HS-27A (cell line): ENCODE measurements at places on chromosomes 12 and 14.

GRCh38 chr12:3624273-3624672, 128.6 kb downstream of the CRACR2A start:
- DNase-seq = no peak

DNA sequence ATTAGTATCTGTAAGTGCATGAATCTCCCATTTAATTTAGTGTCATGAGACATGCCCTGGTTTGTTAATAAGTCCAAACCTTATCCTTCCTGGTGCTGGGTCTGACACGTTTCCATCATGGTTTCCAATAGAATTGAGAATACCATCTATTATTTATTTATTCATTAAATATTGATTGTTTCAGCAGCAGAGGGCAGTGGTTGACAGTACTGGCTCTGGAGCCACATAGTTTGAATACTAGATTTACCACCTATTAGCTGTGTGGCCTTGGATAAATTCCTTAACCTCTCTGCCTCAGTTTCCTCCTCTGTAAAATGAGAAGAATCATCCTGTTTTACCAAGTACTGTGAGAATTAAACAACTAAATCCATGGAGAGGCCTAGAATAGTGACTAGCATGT, 941 bp upstream of the STAB2 start:
- DNase-seq = no peak

GRCh38 chr14:90045616-90046015, 16.2 kb upstream of the KCNK13 start:
- no peak for DNase-seq

DNA sequence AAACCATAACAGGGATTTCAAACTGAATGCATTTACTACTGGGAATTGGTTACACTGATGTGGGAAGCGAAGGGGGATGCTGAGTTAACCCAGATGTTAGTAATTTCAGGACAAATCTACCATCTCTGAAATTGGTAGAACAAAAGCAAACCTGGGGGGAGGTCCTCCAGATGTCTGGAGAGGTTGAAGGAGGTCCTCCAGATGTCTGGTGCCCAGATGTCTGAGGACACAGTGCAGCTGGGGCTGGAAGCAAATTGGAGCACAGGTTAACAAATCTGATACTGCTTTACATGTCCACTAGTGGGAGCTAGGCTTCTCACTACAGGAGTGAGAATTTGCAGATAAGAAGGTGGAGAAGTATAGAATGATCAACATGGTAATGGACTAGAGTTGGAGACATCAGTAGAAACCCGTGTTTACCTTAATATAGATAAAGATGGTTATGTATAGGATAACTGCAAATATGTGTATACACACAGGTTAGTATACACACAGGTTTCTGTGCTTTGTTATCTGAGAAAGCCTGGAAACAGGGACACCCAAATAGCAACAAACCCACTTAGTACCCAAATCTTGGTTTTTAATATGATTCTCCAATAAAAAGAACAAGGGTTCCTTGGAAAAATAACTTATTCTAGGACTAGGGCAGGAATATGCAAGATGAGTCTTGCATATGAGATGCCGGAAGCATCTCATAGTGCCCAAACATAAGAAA, 162.5 kb downstream of the C12orf50 start:
- DNase-seq = no peak

DNA sequence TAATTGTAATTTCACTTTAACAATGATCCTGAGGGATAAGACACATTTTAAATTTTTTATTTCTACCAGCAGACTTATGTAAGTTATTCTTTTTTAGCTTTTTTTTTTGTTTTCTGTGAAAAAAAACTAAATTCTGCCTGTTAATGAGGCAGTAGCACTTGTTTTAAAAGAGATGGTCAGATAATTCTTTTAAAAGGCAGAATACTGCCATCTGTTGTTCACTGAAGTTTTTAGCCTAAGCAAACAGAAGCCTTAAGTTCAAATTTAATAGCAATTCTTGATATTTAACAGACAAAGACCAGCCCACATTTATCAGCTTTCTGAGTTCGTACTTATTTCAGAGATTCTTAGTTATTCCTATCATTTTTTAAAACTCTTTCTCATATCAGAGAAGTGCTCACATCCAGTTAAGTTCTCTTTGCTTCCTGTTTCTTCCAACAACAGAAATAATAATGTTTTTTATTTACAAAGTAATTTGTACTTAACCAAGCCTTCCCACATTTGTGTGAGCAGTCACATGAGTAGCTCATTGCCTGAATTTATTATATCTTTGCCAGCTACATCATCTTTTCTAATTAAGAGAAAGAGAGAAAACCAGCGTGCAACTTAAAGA, 93.4 kb upstream of the SLCO1C1 start:
- peak; percentile 29 for DNase-seq

DNA sequence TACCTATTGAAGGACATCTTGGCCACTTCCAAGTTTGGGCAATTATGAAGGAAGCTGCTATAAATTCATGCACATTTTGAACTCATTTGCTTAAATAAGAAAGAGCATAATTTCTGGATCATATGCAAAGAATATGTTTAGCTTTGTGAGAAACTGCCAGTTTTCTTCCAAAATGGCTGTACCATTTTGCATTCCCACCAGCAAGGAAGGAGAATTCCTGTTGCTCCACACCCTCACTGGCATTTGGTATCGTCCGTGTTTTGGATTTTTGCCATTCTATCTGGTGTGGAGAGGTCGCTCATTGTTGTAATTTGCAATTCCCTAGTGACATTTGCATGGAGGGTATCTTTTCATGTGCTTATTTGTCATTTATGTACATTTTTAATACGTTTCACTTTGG, 339.3 kb downstream of the DAD1 start:
- no peak for DNase-seq

DNA sequence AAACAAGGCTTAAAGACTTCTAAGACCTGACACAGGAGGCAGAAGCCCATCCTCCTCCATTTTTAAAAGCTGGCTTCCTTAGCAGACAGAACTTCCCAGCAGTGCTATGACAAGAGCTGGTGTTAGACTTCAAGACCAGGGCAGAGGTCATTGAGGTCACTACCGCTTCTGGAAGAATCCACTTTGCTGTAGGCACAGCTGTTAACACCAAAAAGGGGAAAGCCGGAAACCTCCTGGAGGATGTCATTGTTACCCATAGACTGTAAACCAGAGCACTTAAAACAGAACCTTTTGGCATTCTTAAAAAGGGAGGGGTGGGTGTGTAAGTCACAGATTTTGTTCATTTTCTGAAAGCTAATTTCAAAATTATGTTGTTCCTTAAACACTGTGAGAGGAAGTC, 445.7 kb downstream of the TMTC2 start:
- DNase-seq = no peak

DNA sequence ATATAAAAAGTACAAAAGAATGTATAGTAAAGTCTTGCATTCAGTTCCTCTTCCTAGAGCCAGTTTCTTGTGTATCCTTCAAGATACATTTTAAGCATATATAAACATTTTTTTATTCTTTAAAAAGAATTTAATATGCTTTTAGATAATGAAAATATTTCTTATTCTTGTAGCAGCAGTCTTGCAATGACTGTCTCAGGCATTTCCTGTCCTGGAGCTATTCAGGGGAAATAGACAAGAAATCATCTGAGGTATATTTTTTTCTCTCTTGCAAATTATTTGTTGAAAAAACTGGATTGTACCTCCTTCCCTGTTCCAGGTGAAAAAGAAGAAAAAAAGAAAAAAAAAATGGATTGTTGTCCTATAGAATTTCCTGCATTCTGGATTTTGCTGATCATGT, 17.0 kb upstream of the ERBB3 start:
- DNase-seq = no peak

GRCh38 chr14:87241018-87241768, 751.8 kb downstream of the GALC start:
- DNase-seq = no peak

DNA sequence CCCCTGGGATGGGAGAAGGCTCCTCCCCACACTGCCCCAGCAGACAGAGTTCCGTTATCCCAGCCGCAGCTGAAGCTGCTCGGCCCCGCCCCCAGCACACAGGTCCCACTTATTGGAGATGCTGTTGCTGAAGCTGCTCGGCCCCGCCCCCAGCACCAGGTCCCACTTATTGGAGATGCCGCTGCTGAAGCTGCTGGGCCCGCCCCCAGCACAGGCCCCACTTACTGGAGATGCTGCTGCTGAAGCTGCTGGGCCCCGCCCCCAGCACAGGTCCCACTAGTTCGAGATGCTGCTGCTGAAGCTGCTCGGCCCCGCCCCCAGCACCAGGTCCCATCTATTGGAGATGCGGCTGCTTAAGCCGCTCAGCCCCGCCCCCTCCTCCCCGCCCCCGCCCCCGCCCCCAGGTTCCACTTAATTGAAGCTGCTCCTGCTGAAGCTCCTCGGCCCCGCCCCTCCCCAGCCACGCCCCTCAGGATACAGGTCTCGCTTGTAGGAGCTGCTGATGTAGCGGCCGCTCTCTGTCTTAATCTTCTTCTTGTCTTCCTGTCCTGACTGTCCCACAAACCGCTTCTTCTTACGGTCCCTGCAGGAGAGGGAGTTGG, 12.0 kb downstream of the CFAP73 start:
- no peak for DNase-seq

DNA sequence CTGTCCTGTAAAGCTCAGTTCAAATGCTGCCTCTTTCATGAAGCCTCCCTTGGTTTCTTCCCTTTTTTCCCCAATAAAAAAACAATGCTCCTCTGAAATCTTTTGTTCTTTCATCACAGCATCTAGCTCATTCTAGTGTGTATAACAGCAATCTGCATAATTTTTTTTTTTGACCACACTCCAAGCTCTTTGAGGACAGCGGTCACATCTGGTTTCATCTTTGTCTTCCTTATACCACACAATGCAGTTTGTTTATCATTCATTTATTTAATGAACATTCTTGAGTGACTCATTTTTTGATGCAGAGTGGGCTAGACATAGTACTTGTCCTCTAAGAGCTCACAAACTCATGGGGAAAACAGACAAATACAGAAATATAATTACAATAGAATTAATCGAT, 7.3 kb downstream of the GNG2 start:
- DNase-seq = no peak

DNA sequence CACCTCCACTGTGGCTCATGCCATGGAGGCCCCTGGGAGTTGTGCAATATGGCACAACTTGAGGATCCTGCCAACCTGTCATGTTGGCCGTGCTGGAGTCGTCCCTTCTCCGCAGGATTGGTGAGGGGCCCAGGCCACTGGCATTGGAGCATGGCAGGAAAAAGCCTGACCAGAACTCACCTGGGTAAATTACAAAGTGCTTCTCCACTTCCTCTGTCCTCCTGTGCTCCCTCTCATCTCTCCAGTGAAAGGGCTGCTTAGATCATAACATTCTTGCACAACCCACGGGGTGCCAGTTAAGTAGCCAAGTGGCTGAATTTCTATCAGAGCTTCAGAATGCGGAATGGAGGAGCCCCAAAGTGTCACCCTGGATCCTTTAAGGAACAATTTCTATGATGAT, 381.0 kb downstream of the DPF3 start:
- no peak for DNase-seq

DNA sequence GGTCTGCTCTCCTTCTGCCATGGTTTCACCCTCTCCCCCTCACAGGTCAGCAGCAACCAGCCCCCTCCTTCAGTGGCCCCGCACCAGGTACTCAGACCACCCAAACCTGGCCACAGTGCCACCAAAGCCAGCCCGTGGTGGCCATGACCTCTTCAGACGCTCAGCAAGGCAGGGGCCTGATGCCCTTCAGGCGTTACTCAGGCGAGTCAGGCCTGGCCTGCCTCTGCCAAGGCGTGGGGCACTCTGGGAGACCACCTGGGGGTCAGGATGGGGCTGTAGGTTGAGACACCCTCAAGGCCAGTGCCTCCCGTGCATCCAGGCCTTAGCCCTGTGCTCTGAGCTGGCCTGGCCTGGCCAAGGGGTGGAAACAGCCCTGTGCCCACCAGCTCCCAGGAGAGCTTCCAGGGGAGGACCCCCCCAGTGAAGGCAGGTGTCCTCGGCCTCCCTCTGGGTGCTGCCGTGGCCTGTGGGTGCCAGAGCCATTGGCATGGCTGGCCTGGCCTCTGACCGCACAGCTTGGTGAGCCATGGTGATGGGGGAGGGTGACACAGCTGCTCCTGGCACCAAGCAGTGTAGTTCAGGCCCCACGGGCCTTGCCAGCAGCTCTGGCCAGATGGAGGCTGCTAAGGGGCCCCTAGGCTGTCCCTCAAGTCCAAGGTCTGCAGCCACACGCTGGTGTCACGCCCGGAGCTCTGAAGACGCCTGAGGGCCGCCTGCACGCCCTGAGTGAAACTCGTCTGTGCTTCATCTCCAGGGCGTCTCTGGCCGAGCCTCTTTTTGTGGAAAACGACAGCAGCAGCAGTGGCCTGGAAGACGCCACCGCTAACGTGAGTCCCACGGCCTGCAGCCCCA, 15.1 kb downstream of the XRCC3 start:
- DNase-seq = no peak

DNA sequence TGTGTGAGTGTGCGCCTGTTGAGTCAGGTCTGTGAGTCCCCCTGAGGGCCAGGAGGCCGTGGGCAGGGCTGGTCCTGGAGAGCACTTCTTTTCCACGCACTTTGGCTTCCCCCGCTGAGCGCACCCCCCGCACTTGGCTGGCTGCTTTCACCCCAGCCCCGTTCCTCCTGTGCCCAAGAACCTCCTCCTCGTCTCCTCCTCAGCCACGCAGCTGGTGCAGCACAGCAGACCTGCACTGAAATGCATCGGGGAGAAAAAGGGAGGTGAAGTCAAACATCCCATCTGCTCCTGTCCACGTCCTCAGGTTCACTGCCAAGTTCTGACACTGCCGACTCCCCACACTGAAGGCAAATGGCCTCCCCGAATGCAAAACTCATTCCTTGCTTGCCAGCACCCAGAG, 362.7 kb upstream of the SFSWAP start:
- DNase-seq = no peak
